ENCODE measurements at places on chromosomes 2 and 18. TPM values are rescaled to one million over a fixed set of nuclear protein-coding genes. Genes with fewer than 3 reads are reported as not detected.
A peak's percentile ranks its signal among the peaks of the same experiment; 100 is the strongest.

- no peak for DNase-seq
Measured at GRCh38 chr2:181313845-181314244, 143.3 kb upstream of the ITGA4 start.

DNA sequence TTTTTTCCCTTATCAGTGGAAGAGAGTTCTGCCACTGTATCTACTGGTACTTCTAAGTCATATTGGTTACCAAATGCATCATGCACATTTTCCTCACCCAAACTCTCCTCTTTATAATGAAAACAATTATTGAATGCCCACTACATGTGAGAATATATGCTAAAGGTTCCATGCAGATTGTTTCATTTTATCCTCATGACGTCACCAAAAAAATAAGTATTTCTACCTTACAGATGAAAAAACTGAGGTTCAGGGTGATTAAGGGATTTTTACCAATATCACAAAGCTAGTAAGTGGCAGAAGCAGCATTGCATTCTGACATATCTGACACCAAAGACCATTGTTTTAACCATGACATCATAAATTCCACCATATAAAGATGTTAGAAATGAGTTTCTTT lies 51.9 kb upstream of the ZEB2 start:
- DNase-seq, result no peak

- DNase-seq, result no peak
Measured at GRCh38 chr2:41764919-41765318, 282.9 kb upstream of the PKDCC start.

CAMKMT gene
- total RNA-seq, result 11.2 TPM

GALNT14 gene
- total RNA-seq, result 0.90 TPM

C2orf66 gene
- 0.25 TPM for total RNA-seq

DNA sequence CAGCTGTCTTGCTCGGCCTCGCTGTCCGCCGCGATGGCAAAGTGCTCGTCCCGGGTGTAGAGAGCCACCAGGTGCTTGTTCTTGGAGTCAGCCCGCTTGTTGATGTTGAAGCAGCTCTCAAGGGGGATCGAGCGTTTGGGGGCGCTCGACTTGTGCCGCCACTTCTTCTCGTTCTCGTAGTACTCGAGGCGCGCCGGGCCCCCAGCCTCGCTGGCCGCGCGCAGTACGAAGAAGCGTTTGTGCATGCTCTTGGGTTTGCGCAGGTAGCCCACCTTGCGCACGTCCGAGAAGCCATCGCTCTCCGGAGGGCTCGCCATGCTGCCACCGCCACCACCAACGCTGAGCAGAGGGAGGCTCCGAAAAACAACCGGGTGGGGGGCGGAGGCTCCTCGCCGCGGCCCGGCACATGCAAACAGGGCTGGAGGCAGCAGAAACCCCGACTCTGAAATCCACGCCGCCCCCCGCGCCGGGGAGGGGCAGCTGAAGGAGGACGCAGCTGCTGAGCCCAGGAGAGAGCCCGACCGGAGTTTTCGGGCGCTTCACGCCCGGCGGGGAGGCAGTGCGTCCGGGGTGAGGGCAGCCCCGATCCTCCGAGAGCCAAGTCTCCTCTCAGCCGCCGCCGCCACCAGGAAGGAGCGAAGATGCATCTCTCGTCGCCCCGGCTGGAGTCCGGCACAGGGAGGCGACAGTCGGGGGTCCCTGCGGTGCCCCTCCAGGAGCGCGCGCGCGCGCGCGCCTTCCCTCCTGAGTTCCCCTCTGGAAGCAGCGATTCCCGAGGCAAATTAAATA lies 1.0 kb downstream of the IRS1 start:
- DNase-seq, result peak; percentile 37

GRCh38 chr2:48161628-48162027 lies 255.3 kb upstream of the FBXO11 start:
- DNase-seq, result no peak

TMEM247 gene
- not detected for total RNA-seq

G6PC2 gene
- total RNA-seq, result not detected

PRKCE gene
- total RNA-seq, result 21.5 TPM

DNA sequence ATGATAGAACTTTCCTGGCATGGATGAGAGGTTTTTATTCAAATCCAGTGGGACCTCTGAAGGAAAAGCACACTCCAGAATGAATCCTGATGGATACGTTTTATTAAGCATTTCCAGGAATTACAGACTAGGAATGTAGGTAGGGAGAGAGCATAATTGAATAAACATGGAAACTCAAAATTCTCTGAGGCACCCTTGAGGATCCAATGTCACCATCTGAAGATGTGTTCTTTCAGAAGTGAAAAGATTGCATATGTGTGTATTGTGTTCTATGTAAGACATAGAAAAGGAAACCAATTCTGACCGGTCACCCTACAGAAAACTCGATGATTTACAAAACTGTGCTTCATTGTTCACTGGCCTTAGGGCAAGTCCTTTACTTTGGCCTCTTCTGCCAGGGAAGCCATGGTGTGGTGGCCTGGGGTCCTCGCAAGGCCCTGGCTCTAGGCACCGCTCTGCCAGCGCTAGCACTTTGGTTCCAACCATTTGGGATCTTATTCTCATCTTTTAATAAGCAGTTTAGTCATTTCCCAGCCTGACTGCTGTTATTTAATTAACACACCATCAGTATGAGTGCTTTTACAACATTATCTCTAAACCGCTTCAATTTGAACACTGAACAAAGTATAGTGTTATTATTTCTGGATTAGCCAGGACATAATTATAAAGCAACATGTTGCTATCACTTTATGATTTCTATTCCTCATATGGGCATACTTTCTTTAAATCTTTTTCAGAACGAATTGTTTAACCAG lies 4.5 kb upstream of the GKN1 start:
- no peak for DNase-seq

DNA sequence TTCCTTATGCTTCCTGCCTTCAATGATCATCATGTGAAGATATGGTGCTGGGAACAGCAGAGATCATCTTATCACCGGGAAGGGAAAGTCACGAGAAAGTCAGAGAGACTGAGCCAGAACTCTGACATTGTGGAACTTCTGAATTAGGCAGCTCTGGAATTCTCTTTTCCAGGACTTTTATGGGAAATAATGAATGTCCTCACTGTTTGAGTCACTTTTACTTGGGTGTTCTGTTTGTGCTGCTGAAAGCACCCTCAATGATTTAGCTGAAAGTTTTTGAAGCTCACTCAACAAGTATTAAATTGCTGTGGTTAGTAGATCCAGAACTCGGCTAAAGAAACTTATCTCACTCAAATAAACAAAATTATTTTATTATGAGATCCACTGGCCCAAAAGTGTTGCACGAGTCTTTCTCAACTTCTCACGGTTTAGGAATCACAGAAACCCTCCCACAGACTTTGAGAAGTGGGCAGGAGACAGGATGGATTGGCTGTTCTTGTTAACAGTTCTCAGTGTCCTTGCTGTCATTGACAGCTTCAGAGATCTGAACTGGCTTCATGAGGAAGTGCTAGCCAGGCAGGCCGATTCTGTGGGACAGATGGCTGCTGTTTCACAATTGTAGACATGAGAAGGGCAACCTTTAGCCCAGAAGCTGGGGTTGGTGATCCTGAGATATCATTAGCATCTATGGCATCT lies 26.4 kb upstream of the ATRAID start:
- DNase-seq, result no peak

LINC00305 gene
- total RNA-seq, result not detected

DNA sequence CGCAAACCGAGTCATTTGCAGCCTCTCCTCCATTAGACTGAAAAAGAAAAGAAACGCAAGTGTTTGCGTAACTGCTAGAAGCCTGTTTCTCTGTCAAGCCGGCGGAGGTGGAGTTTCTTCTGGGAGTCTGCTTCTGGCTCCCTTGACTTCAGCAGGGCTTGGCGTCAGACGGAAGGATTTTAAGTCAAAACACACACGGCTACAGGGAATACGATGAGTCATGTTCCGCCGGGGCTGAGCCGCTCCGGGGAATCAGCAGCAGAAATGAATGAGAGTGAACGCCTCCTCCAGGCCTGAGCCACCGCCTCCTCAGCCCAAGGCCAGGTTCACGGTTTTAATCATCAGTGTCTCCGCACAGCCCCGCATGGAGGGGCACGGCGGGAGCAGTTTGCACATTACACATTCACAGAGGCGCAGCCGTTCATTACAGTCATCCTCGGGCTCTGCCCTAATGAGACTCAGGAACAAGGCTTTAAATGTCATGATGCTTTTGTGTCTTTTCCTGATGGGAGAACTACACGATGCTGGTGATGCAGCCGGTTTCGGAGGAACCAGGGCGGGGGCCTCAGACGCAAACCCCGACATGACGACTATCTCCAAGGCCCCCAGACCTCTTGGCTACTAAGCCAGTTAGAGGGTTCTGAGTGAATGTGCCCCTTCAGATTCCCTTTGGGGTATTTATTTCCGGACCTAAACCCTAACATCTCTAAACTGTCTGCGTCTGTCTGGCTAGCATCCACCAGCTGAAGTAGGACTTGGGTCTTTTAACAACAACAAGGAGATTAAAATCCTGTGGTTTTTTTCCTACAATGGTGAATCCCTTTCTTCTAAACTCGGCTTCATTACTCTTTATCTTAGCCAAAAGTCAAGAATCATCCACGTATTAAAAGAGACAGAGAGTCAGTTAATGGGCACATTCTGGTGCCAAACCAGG lies 11.1 kb upstream of the SCG2 start:
- no peak for DNase-seq

DNA sequence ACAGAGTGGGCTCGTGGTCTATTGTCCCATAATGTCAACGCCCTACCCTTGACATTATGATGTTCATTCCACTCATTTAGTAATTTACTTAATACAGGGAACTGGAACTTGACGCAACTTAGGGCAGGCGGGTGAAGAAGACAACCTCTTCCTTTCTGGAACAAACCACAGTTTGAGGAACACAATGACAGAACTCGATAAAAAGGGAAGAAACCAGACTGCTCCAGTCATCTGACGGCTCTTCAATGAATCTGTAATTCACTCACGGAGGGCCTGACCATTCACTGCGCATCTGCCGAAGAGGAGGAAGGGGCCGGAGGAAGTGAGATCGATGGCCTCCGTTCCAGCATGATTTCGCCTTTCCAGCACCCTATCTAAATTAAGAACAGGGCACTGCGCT lies 83.2 kb downstream of the BCL2 start:
- no peak for DNase-seq

DNA sequence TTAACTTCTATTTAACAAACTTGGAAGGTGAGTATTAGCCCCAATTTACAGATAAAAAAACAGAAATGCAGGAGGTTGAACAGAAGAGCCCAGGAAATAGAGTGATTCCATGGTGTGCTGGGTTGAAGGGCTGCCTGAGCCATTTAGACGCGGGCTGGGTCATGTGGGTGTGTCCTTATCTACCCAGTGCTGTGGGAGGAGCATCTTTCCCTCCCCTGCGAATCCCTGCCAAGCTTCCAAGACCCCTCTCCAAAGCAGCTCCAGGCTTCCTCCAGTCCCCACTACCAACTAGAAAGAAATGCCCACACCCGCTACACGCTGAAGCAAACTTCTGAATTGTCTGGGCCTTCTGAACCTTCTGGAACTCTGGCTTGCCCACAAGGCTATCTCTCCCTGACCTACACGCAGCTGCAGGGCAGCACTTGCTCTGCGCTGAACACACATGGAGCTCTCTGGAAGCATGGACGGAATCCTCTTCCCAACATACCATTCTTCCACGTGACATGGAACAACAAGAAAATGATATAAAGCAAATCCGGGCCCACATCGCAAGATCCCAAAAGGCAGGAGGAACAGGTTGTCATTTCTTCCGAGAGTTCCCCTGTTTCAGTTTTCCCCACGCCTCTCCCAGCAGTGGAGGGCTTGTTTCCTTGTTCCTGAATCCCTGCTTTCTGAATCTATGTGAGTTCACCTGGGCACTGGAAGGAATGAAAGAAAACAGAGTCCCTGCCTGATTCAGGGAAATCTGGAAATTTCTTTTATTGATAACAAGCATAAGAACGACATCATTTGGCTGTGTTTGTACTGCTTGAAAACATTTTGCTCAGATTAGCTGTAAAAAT lies 562.7 kb upstream of the ID2 start:
- DNase-seq, result no peak

DNAJC5G gene
- total RNA-seq, result not detected

SP9 gene
- total RNA-seq, result not detected

ST6GAL2 gene
- total RNA-seq, result not detected

SERPINB4 gene
- total RNA-seq, result not detected

NEU4 gene
- total RNA-seq, result 3.2 TPM

- no peak for DNase-seq
Measured at GRCh38 chr2:178761759-178762371, 45.4 kb downstream of the TTN start.

- no peak for DNase-seq
Measured at GRCh38 chr2:196101325-196101991, 32.8 kb upstream of the DNAH7 start.

- no peak for DNase-seq
Measured at GRCh38 chr2:234172066-234172465, 121.6 kb downstream of the SPP2 start.

GRCh38 chr2:45909677-45910191 lies 258.3 kb downstream of the PRKCE start:
- DNase-seq, result no peak

- DNase-seq, result no peak
Measured at GRCh38 chr2:47072018-47072691, 83.0 kb downstream of the STPG4 start.

DNA sequence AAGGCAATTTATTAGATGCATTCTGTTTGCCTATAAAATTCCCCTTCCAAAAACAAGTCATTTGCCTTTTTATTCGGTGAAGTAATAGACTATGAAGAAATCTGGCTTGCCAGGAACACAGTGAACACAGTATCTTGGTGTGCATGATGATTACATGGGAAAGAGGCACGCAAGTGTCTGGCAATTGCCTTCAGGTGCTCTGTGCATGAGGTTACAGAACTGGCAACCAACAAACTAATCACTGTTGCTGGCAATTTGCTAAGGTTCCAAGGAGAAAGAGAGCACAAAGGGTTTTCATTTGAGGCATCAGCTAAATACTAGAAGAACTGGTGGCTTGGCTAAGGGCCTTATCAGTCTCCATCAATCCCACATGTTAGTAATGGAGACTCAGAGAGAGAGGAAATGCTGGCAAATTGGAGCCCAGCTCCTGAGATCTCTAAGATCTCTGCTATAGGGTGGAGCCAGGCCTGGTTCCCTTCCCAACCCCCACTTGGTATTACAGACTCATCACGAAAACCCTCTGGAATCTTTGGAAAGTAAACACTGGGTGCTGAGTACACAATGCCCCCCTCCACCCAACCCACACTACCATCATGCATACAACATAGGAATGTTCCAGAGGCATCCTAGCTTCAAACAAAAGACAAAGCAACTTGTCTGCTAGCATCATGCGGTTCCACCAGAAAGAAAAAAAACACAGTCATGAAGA lies 10.4 kb downstream of the RNF152 start:
- no peak for DNase-seq

- no peak for DNase-seq
Measured at GRCh38 chr2:3291113-3291512, 86.5 kb downstream of the EIPR1 start.

DNA sequence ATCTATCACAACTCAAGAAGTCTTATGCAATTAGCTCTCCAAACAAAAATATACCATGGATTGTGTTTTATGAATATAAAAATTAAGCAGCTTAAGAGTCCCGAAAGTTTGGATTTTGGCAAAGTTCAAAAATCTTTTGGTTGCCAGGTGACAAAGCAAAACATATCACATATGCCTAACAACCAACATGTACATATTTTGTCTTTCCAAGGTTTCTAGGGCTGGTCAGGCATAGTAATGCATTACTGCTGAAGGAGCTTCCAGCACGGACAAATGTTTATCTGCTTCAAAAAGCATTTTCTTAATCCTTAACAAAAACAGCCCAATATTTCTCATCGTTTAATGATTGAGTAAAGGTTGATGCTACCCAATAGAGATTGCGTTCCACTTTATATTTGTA lies 1327.1 kb upstream of the ZEB2 start:
- DNase-seq, result no peak

Measured in activated T-helper 2 cell treated with anti-CD3 and anti-CD28 coated beads, Interferon-gamma antibody, Interleukin-2, Interleukin-4, amounts not matched to agents 10 μg/mL and 5 μg/mL and 100 μg/mL, durations not matched to agents 14 hours and 24 hours and 36 hours (primary cell).